ENCODE measurements at places on chromosomes 12 and 14. TPM values are rescaled to one million over a fixed set of nuclear protein-coding genes. Genes with fewer than 3 reads are reported as not detected.

SLC5A8 gene
- 0.07 TPM for total RNA-seq

BIN2 gene
- 7.3 TPM for total RNA-seq

ESYT1 gene
- 52.0 TPM for total RNA-seq

DPPA3 gene
- not detected for total RNA-seq

CEBPE gene
- total RNA-seq: not detected

ISCA2 gene
- 36.1 TPM for total RNA-seq

TMEM263 gene
- total RNA-seq: 20.3 TPM

SLCO1B1 gene
- total RNA-seq: not detected

NTS gene
- not detected for total RNA-seq

GPR135 gene
- 2.8 TPM for total RNA-seq

PPFIBP1 gene
- total RNA-seq: 37.0 TPM

SLCO1B3 gene
- total RNA-seq: 0.72 TPM

DPF3 gene
- 10.9 TPM for total RNA-seq

STAC3 gene
- 2.4 TPM for total RNA-seq

SYCP3 gene
- 0.07 TPM for total RNA-seq

SMCO2 gene
- total RNA-seq: not detected

FLVCR2 gene
- 35.3 TPM for total RNA-seq

LARP4 gene
- total RNA-seq: 53.1 TPM

NKX2-1 gene
- not detected for total RNA-seq

SERPINA5 gene
- total RNA-seq: 3.8 TPM

MIP gene
- total RNA-seq: not detected

DHRS7 gene
- total RNA-seq: 96.3 TPM
